ENCODE measurements at places on chromosomes 1 and 21.

- DNase-seq, result no peak
Measured at GRCh38 chr1:244874974-244875579, 10.7 kb upstream of the HNRNPU start.

DNA sequence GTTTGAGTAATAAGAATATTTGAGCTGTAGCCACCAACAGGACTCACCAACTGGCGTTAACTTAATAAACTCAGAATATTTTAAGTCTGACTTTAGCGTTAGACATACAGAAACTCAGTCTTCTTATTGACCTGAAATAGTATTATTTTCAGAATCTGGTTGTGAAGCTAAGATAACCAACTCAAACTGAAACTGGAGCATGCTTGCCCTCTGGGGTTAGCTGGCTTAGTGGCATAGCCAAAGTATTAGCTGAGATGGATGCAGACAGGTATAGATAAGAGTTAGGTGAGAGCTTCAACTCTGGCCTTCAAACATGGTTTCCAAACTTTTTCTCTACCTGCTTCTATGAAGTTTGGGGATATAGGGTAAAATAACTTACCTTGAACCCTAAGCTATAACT lies 40.5 kb downstream of the AMY1C start:
- no peak for DNase-seq

DNA sequence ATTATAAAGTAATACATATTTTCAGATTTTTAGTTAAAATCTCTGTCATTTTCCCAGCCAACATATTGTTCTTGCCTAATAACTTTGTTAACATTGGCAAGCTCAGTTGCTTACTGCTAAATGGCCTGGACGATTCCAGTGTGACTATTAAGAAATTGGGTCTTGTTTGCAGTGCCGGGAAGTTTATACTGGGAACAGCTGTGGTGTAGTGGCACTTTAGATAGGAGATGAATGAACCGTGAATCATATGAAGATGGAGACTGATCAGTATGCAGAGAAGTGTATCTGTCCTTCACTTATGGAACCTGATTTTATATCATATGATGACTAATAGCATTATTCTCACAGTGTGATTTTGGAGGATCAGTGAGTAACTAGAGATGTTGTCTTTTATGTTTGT lies 3.3 kb downstream of the CHRM3 start:
- no peak for DNase-seq

- no peak for DNase-seq
Measured at GRCh38 chr1:18547460-18547859, 66.7 kb downstream of the KLHDC7A start.

DNA sequence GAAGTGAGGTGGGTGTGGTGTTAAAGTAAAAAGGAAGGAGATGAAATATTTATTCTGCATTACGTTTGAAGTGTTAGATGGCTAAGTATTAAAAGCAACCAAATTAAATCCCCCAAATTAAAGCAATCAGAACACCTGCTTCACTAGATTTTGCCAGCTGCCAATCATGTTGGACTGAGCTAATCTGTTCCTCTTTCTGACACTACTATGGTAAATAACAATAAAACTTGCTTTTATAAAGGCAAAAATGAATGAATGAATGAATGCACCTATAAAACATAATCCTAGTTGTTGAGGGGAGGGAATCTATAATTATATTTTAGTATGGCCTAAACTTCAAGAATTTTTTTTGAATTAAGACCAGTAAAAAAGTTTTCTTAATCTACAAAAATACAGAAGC lies 51.0 kb downstream of the RAB3GAP2 start:
- DNase-seq, result no peak

DNA sequence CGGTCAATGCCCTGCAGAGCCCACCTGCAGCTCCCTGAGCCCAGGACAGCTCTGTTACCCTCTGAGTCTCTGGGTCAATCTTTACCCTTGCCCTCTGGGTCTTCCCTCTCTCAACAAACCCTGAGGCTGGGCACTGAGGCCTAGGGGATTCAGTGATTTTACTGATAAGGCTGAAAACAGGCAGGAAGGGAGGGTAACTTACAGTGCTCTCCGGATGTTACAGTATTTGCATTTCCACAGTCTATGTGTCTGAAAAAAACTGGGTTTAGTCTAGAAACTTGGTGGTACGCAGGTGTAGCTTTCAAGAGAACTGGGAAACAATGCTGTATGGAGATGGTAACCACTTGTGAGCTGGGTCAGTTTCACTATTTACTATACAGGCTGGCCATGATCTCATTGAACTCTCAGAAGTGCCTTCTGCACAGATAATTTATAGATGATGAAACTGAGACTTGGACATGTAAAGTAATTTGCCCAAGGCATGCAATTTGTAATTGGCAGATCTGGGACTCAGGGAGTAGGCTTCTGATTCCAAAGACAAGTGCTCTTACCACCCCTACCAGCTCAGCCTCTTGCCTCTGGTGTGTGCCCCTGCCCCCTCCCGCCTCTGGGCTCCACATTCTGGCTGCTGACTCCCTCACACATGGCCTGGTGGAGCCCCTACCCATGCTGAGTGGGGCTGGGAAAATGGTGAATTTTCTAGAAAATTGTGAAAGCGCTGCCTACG lies 48.8 kb downstream of the TENT5C start:
- DNase-seq, result no peak

GRCh38 chr1:22919341-22920025 lies 53.2 kb downstream of the LACTBL1 start:
- no peak for DNase-seq

DNA sequence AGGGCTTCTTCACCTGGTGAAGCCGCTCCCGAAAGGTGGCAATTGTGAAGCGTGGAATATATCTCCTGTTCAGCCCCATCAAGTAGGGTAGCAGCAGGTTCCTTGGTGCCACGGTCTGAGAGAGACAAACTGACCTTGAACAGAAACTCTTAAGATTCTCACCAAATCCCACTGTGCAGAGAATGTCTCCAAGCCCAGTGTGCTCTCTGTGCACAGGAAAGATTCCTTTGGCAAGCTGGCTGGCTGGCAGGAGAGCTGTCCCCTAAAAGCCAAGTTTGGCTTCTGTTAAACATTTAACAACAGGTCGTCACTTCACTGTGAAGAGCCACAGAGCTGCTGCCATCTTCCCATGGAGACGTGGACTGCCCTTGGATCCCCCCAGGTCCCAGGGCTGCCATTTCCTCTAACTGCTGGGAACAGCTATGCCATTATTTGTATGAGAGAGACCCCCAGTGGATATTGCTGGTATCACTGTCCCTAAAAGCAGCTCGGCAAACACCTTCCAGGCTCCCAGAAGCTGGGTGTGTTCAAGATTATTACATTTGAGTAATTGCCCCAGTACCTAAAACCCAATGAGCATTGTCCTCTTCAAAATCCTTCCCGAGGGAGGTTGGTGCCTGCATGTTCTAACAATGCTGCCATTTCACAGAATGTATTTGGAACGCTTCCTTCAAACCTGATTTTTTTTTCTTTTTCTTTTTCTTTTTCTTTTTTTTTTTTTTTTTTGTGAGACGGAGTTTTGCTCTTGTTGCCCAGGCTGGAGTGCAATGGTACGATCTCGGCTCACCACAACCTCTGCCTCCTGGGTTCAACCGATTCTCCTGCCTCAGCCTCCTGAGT lies 71.8 kb downstream of the CD58 start:
- no peak for DNase-seq

DNA sequence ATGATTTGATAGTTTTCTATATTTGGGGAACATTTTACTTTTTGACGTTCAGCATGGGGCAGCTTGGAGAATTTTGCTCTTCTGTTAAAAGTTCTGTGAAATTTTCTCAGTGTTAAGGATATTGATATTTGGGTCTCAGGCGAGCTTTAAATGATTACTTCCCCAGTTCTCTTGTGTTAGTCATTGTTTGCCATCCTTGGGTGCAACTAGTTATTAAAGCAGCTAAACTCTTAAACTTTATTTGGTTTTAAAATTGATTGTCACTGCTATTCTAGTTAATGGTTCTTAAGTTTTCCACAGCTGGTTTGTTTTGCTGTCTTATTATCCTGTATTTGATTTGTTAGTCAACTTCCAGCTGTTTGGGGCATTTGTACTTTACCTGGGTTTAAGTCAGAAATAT lies 9.0 kb downstream of the COG2 start:
- DNase-seq, result no peak

- no peak for DNase-seq
Measured at GRCh38 chr1:156767879-156768604, 707 bp downstream of the PRCC start.

GRCh38 chr1:244964112-244964971 lies 100.0 kb upstream of the HNRNPU start:
- DNase-seq, result no peak

DNA sequence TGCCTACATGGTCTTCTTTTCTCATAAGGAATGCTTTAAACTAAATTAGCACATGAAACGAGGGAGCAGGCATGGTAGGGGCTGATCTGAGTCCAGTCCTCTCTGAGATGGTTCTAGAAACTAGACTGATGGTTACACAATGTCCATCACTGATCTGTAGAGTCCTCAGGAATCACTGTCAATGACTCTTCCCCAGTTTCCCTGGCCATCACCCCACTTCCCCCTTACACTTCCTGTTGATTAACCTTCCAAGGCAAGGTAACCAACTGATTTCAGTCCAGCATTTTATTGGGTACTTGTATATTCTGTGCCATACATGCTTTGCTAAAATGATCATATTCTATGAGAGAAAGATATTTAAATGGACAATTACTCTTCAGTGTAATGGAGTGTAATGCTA lies 100.6 kb upstream of the ARTN start:
- DNase-seq, result no peak

GRCh38 chr1:6025269-6026094 lies 20.2 kb upstream of the KCNAB2 start:
- no peak for DNase-seq

DNA sequence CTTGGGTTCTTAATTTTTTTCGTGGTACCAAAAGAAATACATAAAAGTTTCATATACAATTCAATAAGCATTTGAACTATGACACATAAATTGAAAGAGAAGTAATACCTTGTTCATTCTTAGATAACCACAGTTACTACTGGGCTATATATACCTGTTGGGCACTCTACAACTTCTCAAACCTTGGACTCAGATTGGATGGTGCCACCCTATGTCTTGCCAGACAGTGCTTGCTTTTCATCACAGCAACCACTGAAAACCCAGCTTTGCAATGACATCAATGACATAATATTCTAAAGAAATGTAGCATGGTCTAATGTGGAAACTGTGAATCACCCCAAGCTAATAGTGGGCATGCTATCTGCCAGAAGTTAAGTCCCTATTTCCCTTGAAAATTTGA lies 62.8 kb upstream of the DPH5 start:
- no peak for DNase-seq

DNA sequence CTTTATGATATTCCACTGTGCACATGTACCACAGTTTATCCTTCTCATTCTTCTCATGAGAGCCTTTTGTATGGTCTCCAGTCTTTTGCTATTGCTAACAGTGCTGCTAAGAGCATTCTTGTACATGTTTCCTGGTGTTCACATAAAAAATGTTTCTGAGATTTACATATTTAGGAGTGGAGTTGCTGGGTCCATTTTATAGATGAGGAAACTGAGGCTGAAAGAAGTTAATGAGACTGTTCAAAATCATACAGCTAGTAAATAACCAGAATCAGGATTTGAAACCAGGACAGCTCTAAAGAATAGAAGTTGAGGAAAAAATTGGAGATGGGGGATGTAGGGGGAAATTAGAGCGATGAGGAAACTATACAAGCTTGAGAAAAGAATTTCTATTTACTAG lies 27.8 kb upstream of the RGS16 start:
- DNase-seq, result no peak

- no peak for DNase-seq
Measured at GRCh38 chr21:43988506-43989230, 23.4 kb upstream of the TRAPPC10 start.

- DNase-seq, result no peak
Measured at GRCh38 chr1:168303716-168304540, 23.3 kb downstream of the TBX19 start.

DNA sequence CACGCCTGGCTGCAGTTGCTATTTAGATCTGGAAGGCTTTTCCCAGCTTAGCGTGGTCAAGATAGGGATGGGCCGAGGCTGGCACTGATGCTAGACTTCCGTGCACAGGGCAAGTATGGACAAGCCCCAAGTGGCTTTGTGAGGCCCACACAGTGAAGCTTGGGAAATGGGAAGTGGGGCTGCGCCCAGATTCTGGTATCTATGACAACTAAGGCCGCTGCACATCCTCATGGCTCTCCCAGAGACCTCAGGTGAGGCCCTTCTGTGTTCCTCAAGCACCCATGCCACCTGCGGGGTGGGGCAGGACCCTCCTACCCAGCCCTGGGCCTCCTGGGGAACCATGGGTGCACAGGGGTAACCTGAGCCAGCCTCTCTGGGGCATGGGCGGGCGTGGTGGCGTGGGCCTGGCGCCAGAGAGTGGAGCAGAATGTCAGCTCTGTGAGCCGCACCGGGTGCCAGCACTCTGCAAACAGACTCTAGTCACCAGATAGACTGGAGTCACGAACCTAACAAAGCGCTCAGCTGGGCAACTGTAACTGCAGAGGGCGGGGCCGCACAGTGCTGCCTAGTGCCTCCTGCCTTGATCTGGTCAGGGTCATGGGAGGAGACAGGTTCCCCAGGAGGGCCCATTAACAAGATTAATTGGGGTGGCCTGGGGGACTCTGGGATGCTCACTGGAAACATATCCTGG lies 46.4 kb downstream of the ELF3 start:
- no peak for DNase-seq

DNA sequence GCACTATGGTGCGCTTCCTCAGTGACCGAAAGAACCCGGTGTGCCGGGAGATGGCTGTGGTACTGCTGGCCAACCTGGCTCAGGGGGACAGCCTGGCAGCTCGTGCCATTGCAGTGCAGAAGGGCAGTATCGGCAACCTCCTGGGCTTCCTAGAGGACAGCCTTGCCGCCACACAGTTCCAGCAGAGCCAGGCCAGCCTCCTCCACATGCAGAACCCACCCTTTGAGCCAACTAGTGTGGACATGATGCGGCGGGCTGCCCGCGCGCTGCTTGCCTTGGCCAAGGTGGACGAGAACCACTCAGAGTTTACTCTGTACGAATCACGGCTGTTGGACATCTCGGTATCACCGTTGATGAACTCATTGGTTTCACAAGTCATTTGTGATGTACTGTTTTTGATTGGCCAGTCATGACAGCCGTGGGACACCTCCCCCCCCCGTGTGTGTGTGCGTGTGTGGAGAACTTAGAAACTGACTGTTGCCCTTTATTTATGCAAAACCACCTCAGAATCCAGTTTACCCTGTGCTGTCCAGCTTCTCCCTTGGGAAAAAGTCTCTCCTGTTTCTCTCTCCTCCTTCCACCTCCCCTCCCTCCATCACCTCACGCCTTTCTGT lies 7.3 kb upstream of the PIGV start:
- DNase-seq, result no peak

DNA sequence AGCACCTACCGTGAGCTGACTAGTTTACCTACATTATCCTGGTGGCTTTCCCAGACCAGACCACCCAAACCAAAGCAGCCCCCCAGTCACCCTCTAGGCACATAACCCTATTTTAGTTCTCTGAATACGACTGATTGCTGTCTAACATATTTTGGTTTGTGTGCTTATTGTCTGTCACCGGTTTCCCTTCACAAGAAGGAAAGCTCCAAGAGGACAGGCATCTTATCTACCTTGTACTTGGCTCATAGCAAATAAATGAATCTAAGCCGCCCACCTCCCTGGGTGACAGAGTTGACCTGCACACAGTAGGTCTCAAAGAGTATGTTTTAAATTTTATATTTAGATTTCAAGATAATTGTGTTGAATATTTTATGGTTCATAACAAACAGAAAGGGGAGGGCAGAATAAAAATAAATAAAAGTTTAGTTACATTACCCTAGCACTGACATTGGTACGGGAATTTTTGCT lies 904 bp upstream of the PRDX6 start:
- no peak for DNase-seq

All from stimulated activated CD8-positive, alpha-beta memory T cell treated with anti-CD3 and anti-CD28 coated beads, Interleukin-7, amount 100 ng/mL, for 48 hours (primary cell).